ENCODE measurements at places on chromosomes 4 and X.

- DNase-seq: peak; percentile 77
Measured at GRCh38 chr4:6909113-6909969, at the start of gene TBC1D14. TSS of gene TBC1D14 (plus strand) at chr4:6909826. CDS start at chr4:6923390, 13,564 bp downstream.

- no peak for DNase-seq
Measured at GRCh38 chr4:8214136-8214535, 15.0 kb downstream of the SH3TC1 start.

DNA sequence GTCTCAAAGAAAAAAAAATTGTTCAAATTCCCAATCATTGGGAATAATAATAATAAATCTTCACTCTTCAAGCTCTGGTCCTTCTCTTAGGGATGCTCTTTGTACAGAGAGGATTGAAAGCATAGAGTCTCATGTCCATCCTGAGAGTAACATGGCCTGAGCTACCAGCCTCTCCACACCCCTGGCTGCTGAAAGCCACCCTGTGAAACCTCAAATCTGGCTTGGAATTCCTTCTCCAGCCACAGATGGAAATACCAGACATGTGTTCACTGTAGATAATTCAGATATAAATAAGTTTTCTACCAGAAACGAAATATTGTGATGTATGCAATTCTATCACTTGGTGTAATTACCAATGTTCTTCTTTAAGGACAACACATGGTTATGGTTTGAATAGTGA, 140.6 kb downstream of the ARSF start:
- DNase-seq: no peak

DNA sequence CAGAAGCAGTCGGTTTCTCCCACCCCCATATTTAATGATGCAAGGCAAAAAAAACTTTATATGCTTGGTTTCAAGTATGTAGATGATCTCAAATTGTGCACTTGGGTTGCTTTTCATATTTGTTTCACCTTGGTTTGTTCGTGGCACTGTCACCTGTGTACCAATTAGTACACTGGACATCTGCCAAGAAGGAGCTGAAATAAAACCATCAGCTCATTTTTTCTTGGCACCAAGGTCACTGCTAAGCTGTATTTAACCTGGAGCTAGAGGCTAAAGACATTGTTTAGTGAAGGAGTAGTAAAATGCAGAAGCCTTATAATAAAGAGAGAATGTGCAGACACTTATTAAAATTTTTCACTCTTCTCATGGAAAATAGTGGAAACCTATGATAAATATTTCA, 430.8 kb downstream of the ARHGAP24 start:
- DNase-seq: no peak

DNA sequence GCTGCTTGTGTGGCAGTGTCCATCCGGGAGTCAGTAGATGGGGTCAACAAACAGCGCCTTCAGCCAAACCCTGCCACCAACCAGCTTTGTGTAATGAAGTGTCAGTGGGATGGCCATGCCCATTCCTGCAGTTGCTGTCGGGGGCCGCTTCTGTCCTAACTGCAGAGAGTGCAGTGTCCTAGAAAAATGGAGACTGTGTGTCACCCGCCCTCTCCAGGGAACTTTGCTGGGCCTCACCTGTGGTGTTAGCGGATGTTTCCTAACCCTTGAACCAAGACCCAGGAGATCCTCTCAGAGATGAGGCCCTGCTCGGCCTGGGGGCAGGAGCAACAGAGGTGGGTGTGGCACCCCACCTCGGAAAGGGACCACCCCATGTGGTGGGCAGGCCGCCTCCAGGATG, 35.3 kb upstream of the HGFAC start:
- DNase-seq: no peak

DNA sequence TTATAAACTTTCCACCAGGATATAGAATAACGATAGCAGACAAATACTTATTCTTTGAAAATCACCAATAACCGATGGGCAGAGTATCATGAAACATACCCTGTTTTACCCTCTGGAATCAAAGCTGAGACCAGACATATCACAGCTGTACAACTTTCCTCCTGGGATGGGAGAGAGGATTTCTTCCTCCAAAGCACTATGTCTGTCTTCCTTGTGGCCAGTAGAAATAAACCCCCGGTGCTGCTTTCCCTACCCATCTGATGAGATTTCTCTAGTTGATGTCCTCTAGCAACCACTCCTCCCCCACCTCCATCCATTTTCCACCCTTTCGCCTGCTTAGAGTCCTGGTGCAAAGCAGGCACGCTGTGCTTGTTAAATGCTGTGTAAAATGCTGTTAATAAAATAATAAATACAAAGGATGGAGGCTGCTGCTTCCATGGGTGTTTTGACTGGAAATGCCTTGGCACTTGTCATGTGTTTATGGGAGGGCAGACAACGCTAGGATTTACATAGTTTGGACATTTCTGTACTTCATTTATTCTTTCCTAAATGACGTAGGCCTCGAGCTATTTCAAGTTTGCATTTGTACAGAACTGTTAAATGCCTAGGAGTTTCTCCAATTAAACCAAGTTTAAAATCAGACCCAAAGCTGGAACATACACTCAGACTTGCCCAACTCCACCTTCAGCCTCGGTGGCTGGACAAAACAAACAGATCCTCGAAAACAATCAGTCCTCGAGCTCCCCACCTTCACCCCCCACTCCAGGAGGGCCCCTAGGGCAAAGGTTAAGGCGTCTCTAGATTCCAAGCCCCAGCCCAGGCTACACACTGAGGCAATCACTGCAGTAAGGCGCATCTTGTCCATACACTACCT, 10.1 kb downstream of the BCOR start:
- DNase-seq: no peak

DNA sequence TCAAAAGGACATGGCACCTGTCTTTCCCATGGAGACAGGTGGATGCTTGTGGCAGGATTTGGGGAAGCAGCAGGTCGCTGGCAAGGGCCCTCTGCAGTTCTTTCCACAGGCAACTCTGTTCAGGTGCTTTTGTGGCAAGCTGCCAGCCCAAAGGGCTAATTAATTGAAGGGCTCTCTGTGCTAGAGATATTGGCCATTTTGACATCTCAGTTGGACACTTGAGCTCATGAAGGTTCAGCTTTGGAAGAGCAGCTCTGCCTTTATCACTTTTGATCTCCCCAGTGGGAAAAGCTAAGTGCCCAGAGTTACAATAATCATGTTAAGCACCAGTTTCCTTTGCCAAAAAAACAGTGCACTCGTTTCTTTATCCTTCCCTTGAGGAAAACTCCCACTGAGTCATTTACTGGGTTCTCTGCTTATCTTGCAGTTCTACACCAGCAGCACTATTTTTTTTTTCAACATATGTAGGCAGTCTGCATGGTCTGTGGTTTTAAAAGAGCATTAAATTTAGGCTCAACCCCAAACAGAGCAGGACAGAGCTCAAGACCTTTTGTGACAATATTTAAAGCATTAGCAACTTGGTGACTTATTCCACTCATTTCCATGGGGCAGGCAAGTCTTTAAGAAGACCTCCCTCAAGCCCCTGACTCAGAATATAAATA, 336.4 kb upstream of the RASGEF1B start:
- DNase-seq: no peak

DNA sequence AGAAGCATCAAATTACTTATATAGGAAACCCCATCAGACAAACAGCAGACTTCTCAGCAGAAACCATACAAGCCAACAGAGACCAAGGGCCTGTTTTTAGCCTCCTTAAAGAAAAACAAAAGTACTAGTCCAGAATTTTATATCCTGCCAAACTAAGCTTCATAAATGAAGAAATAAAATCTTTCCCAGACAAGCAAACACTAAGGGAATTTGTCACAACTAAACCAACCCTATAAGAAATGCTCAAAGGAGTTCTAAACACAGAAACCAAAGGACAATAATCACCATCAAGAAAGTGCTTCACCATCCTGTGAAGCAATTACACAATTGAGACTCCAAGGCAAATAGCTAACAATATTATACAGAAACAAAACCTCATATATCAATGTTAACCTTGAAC, 238.6 kb downstream of the NKX6-1 start:
- DNase-seq: no peak

DNA sequence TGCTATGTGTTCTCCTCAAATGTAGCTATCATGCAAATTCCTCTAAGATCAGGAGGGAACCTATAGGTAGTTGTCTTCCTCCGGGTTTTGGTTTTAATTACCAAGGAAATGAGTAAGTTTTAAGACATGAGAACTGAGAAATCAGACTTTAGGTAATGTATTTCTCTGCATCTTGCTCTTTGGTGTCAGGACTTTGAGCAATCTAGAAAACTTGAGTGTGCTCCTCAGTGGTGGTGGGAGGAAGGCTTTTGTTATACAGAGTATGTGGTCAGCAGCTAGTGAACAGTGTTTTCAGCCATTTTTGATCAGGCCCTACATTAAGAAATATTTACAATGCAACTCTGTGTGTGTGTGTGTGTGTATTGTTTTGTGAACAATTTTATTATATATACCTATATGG, 224.1 kb downstream of the KLHL13 start:
- DNase-seq: no peak

- DNase-seq: no peak
Measured at GRCh38 chrX:70969635-70970481, 39.0 kb upstream of the SLC7A3 start.

DNA sequence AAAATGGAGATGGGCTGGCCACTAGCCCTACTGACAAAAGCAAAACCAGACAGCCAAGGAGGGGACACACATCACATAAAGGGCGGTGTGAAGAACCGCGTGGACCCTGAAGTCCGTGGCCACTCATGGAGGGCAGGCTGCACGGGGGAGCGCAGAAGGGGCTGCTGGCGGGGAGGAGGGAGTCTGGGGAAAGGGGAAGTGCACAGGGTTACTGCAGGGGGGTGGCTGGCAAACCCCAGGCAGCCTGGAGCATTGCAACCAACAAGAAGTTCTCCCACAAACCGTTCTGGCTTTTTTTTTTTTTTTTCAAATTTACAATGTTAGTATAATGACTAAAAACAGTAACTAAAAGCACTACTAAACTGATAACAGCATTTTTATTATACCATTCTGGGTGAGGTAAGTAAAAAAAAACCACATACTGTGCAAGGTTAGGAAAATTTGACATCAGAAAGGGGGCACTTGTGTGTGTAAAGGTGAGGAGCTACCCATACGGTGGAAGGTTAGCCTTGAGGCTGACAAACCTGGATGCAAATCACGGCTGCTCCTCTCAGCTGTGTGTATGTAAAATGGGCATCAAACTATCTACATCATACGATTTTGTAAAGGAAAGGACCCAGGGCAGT, 87.1 kb downstream of the TSPAN5 start:
- DNase-seq: no peak

GRCh38 chr4:92497141-92497540, 193.4 kb downstream of the GRID2 start:
- DNase-seq: no peak

GRCh38 chr4:52876069-52876468, 14.0 kb downstream of the RASL11B start:
- no peak for DNase-seq

DNA sequence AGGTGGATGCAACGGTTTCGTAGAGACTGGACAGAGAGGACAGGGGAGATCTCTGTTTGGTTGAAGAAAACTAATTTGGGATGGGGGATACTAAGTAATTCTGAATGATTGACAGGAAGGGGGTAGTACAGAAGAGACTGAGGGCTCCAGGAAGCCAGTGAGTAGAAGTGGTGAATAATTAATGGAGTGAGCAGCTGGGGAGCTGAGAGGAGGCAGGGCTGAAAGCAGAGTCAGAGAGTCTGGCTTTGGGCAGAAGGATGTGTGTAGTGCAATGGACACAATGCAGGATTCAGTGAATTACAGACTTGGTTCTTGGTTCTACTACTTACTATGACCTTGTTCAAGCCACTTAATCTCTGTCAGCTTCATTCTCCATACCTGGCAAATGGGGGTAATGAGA, 161.7 kb downstream of the RBMX2 start:
- DNase-seq: no peak

GRCh38 chr4:84681486-84682274, 98.8 kb downstream of the CDS1 start:
- DNase-seq: no peak

GRCh38 chr4:168291242-168291641, 27.3 kb downstream of the DDX60 start:
- no peak for DNase-seq

GRCh38 chr4:183563874-183564273, 59.0 kb downstream of the ING2 start:
- no peak for DNase-seq

GRCh38 chr4:173277340-173277739, 56.8 kb downstream of the HMGB2 start:
- DNase-seq: no peak

DNA sequence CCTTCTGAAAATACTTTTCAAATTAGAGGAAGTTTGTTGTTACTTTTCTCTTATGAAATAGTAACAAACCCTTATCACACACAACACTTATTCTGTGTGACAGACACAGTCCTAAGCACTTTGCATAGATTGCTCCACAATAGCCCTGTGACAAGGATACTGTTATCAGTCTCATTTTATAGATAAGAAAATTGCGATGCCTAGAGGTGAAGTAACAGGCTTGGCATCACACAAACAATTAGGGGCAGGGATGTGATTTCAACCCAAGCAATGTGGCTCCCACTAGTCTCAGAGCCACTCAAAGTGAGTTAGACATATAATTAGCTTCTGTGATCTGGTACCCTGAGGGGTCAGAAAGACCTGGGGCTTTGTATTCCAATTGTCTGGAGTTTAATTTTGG, 339.9 kb downstream of the FBXO8 start:
- DNase-seq: no peak

- no peak for DNase-seq
Measured at GRCh38 chr4:42673082-42673425, 16.1 kb upstream of the ATP8A1 start.

DNA sequence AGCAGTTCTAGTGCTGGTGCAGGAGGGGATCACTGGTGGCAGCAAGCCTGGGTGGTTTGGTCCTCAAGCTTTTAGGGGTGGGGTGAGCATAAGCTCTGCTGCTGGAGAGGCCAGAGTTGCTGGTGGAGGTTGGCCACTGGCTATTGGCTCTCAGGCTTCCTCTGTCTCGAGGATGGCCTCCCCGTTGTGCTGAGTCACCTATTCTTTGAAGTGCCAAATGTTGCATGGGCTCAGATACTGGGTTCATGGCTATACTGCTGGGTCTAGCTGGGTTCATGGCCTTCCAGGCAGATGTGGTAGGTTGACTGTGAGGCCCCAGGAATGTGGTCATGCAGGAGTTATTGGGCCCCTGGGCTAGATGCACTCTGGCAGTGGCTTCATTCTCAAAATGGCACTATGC, 466.3 kb downstream of the NAF1 start:
- DNase-seq: no peak

DNA sequence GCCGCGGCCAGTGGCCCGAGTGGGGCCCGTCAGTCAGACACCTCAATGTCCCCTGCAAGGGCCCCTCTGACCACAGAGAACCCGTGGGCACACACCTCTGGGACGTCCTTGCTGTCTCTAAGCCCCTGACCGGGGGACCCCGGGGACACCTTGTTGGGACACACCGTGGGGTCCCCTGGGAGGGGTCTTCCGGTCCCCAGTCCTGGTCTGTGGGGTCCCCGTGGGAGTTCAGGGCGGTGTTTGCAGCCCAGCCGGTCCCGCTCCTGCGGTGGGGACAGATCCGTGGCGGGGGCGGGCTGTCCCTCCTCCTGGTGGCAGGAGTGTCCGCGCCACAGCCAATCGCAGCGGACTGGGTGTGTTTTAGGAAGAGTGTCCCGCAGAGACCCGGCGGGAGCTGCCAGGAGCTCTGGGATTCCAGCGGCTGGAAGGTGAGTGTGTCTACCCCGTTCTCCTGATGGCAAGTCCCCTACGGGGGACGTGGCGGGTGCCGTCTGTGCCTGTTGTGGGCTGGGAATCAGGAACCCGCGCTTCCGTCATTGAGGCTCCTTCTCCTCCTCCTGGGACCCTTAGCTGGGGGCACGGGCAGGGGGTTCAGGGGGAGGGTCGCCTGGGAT, 5.1 kb upstream of the PLCXD1 start:
- no peak for DNase-seq

GRCh38 chrX:41241962-41242361, 92.0 kb upstream of the DDX3X start:
- DNase-seq: no peak

- DNase-seq: no peak
Measured at GRCh38 chrX:150968862-150969720, 14.0 kb upstream of the HMGB3 start.
